ENCODE measurements at places on chromosomes 1 and 21.

DNA sequence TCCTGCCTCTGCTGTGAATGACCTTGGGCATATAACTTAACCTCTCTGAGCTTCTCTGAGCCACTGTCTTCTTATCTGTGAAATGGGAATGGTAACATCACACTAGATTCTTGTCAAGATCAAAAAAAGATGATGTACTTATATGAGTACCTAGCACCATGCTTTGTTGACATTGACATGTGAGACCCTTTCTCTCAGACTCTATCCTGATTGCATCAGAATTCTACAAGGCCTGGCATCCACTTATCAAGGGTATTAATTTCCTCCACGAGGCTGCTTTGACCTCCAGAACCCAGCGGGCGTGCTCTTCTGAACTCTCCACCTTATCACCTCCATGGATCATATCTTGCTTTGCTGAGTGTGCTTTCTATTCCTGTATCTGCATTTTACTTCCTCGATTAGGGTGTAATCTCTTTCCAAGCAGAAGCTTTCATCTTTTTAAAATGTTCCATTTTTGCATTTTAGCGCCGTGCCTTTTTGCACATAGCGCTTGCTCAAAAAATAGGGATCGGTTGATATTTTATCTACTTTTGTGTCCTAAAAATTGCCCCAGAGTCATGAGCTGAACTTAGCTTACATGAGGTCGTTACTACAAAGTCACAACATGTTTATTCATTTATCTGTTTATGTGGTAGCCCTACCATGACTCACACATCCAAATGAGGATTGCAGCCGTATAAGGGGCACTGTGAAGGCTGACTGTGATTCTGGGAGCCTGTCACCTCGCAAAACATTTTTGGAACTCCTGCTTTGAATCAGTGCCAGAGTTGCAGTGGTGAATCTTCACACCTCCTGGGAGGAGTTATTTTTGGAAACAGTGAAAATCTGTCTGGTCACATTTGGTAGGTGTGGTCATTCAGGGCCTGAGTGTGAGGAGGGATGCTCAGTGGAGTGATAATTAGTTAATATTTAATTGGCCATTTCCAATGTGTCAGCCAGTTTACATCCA, 63.2 kb downstream of the IER5 start:
- DNase-seq, result peak; percentile 75

GRCh38 chr21:42499444-42500112, 3.6 kb upstream of the RSPH1 start:
- DNase-seq, result no peak

DNA sequence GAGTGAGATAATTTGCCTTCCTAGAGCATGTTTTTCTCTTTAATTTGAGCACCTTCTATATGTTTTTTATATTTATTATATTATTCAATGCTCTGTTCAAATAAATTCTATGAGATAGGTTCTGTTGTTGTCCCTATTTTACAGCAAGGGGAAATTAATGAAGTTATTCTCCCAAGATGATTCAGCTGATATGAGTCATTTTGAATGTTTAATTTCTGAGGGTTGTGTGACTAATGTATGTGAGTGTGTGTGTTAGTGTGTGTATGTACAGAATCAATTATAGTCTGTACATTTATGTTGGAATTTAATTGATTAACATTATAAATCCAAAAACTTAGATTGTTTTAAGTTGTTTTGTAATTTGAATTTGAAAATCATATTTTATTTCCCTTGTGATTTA, 1536.7 kb upstream of the B3GALT2 start:
- DNase-seq, result no peak

- no peak for DNase-seq
Measured at GRCh38 chr1:227899820-227900449, 47.8 kb downstream of the WNT9A start.

DNA sequence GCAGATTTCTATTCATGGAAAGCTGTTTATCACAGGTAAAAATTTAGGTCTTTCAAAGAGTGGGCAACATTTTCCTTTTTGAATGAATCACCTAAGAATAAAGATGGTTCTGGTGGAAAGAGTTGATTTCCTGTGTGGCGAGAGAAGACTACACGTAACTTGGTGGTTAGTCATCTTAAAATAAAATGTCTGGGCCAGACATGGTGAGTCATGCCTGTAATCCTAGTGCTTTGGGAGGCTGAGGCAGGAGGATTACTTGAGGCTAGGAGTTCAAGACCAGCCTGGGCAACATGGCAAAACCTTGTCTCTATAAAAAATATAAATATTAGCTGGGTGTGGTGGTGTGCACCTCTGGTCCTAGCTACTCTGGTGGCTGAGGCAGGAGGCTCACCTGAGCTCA, 65.7 kb downstream of the DISP1 start:
- peak; percentile 10 for DNase-seq

- no peak for DNase-seq
Measured at GRCh38 chr21:44854391-44854663, 19.2 kb downstream of the PTTG1IP start.

GRCh38 chr1:155499263-155499662, 63.3 kb downstream of the ASH1L start:
- no peak for DNase-seq

- DNase-seq, result no peak
Measured at GRCh38 chr1:203693721-203694120, 67.1 kb downstream of the ATP2B4 start.

- no peak for DNase-seq
Measured at GRCh38 chr1:214515544-214516433, 35.6 kb downstream of the PTPN14 start.

DNA sequence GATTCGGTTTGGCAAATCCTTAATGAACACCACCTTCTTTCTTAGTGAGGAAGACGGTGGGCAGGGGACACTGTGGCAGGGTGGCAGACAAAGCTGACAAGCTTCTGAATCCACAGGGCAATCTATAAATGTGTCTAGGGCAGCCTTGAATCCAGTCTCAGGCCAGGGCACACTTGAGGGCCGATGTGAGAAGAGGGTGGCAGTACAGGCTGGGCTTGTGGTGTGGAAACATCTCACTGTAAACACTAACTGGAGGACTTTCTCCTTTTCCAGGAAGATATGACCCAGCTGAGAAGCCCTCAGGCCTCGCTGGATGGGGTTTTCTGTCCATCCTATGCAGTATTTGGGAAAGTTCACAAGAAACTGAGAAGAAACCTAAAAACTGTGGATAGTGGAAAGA, 46.5 kb downstream of the PKP1 start:
- DNase-seq, result no peak

- no peak for DNase-seq
Measured at GRCh38 chr1:40676501-40676900, 11.0 kb upstream of the RIMS3 start.

DNA sequence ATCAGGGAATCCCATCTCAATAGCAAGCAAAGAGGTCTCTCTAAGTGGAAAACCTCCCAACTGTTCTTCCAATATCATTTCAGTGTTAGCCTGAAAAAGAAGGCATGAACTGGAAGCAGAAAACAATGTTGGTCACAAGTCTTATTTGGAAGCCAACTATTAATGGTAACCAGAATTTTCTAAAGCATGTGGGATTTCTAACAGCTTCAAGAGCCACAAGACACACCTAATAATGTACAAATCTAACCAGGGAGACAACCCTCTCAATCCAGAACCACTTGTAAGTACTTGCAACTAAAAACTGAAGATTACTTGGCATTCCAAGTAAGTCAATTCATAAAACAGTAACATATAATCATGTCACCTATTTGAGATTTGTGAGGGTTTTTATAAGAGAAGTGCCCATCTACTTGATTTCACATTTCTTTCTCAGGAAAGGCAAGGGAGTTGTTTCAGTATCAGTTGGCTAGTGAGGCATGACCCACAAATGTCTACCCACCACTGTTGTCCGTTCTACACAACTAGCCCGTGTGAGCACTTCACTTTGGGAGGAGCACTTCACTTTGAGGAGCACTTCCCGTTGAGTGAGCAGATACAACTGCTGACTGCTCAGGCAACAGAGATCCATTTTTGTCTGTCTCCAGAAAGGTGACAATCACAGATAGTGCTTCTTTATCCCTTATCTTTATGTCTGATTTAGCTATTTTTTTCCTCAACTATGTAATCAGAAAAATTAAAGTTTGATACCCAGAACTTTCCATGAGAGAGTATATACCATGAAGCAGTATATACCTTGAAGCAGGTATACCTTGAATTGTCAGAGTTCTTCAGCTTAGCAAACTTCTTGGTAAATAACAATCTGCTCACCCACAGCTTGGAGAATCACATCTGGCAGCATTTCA, 11.1 kb downstream of the STX6 start:
- DNase-seq, result no peak

- DNase-seq, result no peak
Measured at GRCh38 chr1:61980561-61980960, 214.1 kb upstream of the L1TD1 start.

DNA sequence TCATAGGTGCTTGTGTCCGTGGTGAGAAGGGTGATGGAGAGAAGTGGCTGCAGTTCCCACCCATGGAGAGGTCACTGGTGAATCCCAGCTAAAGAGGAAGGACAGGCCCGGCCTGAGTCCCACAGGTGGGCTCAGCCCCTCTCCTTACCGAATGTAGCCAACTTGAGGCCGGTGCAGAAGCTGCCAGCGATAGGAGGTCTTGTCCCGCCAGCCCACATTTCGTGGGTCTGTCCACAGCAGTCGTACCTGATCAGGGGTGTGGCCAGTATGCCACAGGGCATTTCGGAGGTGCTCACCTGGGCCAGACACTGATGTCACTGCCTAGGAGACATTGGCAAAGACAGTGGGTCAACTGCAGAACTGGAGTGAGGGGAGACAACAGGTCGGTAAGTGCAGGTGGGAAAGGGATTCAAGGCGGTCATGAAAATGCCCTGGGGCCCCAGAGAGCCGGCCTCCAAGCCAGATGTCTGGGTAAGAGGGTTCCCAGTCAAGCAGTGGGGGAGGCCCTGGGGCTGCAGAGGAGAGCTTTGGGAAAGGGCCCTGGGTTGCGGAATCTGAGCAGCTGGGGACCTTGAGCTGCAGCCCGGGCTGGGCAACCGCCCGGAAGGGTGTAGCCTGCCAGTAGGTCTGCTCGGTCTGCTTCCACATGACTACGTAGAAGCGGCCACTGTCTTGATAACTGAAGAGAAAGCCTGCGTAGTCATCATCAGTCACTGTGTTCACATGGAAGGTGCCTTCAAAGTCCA, 10.6 kb downstream of the THBS3 start:
- no peak for DNase-seq

DNA sequence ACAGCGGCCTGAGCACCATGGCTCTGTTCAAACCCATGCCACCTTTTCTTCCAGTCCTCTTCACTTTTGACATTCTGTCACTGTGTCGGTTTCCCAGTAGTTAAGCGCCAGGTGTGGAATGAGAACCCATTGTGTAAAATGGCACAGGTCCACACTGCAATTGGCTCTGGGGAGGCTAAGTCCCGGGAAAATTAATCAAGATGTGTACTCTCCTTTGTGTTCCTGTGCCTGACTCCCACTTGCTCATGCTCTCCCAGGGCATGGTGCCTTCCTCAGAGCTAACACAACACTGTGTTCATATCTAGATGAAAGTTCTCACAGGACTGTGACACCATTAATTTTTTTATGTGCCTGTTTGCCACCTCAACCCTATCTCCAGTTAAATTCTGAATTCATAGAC, 59.0 kb upstream of the BTG3 start:
- no peak for DNase-seq

GRCh38 chr1:116763787-116764465, 9.7 kb downstream of the CD2 start:
- DNase-seq, result peak; percentile 22

DNA sequence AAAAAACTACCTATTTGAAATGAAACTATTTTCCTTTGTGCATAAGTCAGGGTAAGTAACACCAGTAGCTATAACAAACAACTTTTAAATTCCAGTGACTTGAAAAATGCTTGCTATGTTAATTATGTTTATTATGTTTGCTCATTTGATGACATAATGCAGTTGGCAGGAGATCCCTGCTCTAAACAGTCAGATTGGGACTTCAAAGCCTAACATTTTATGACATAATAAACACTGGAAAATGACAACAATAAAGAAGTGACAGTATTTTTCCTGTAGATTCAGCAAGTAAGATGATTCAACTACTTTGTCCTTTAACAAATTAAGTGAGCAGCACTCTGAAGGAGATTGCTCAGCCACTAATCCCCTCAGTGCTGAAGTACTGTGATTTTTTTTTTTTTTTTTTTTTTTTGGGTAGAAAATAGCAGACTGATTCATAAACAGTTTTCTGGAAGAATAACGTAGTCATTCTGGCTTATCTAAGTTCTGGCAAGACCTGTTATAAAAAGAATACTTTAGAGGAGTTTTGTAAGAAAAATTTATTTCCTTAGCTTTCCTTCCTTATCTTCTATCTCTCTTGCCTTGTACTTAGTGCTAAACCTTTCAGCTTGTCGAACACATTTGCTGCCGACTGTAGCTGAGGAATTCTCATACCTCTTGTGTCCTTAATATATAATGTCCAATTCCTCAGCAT, 207.2 kb downstream of the PTGER3 start:
- DNase-seq, result peak; percentile 37

- no peak for DNase-seq
Measured at GRCh38 chr1:226636847-226637096, 88.2 kb downstream of the STUM start.

DNA sequence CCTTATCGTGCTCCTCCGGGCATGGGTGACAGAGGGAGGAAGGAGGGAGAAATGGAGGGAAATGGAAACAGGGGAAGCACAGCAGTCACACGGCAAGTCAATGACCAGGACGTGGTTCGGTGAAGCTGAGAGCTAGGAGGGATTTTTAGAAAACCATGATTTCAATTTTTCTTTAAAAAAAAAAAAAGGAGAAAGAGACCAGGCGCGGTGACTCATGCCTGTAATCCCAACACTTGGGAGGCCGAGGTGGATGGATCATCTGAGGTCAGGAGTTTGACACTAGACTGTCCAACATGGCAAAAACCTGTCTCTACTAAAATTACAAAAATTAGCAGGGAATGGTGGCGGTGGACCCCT, 776 bp upstream of the TNFRSF9 start:
- DNase-seq, result no peak

DNA sequence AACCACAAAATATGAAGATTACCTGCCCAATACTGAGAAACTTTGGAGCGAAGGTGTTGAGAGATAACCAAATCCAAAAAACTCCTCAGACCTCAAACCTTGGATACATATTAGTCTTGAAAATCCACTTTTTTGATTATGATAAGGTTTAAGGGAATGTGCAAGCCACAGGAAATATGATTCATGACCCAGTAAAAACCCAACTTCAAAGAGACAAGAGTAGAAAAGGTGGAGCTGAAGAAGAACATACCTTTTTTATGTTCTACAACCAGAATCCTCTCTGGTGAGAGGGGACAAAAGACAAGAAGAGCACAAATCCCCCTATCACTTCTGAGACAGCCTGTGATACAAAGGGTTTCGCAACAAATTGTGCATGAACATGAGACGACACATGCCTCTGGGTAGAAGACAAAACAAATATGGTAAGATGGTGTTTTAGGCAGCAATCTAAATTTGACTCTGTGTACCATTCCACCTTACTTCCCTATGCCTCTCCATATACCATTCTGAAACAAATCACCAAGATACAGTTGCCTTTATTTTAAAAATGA, 37.3 kb downstream of the COL24A1 start:
- DNase-seq, result peak; percentile 2

Data from AG08395 (cell line).